ENCODE measurements at places on chromosomes 11 and 22.

DNA sequence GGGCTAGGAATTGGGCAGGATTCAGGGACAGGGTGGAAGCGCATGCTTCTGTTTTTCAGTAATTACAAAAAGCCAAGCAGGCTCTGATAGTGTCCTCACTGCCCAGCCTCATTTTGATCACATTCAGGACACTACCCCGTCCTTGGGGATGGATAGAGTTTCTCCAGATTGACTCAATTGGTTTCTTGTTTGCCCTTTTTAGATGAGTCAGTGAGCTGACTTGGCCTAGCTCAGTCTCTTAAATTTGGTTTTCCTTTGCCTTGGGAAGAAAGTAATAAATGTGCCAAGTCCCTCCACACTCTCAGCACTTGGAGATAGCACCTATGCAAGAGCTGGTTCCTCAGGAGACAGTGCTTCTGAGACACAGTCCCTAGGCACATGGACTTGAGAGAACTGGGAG is 25.5 kb downstream of the DKK3 start:
- DNase-seq, result no peak

DNA sequence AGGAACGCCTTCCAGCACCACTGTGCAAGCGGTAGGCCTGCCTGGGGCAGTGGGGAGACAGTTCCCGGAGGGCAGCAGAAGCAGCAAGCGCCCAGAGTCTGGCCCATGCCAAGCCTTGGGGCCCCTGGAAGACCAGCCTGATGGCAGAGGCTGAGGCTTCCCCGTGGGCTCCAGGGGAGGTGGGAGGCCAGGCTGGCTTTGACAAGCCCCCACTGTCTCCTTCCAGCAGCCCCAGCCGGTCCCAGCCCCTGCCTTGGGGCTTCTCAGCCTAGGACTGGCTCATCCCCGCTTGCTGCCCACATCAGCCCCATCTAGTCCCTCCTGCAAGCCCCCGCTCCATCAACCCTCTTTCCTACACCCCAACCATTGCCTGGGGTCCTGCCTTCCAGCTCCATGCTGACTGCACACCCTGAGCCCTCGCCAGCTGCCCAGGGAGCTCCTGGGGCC is 46.7 kb downstream of the IGF2 start:
- no peak for DNase-seq

DNA sequence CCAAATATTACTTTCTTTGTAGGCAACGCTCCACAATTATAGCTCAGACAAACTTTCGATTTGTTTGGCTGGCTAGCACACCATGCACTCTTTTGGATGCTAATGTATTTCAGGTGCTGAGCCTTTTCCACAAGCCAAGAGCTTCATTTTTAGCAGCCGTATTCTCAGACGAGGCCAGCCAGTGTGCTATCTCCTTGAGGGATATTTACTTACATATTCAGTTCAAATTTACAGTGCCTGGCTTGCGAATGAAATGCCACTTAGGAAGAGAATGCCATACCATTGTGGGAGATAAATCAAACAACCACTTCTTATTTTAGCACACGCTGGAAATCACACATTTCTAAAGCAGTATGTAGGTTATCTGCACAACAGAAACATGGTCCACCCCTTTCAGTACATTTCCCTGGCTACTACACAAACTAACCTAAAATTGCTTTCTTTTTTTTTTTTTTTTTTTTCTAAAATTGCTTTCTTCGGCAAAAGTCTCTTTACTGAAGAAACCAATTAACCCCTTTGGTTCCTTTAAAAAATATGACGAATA is 236.9 kb downstream of the CADM1 start:
- DNase-seq, result no peak

DNA sequence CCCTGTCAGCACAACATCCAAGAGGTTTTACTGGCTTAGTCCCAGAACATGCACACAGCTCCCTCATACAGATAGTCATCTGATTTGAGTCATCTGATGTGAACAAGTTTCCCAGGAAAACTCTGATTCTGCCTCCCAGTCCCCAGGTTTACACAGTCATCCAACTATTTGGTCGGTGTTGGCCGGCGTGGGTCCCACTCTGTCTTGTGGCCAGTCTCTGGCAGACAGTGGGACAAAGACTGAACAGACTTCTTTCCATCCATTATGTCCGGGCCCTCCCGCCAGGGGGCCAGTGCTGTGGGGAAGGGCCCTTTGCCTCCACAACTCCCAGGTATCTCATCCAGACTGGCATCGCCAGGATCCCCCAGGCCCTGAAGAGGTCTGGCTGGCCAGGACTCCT is 60.0 kb downstream of the BTG4 start:
- no peak for DNase-seq

GRCh38 chr11:19084661-19085315 is 24.3 kb upstream of the MRGPRX2 start:
- DNase-seq, result no peak
